Activated CD4-positive, alpha-beta T cell treated with anti-CD3 and anti-CD28 coated beads, Interleukin-2, amount 50 U/mL, for 4 hours (primary cell): ENCODE measurements at places on chromosomes 1 and 21.

DNA sequence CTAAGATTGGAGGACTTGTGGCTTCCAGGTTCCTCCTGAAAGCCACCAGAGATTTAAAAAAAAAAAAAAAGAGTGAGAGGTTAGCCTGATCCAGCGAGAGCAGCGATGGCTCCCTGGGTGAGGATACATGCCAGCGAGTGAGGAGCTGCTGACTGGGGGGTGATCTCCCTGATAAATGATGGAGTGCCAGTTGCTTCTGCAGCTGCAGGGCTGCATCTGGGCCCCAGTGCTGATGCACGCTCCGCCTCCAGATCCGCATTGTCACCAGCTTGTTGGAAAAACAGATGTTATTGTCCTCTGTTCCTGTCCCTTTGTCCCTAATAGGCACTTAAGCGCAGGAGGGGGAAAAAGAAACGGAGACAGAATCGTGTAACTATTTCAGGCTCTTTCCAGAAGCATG, 28.6 kb downstream of the UBIAD1 start:
- DNase-seq: no peak

- DNase-seq: no peak
These were observed 85.3 kb downstream of the CDC7 start for GRCh38 chr1:91585982-91586381.

GRCh38 chr1:235992868-235993267, 72.0 kb downstream of the NID1 start:
- DNase-seq: no peak

DNA sequence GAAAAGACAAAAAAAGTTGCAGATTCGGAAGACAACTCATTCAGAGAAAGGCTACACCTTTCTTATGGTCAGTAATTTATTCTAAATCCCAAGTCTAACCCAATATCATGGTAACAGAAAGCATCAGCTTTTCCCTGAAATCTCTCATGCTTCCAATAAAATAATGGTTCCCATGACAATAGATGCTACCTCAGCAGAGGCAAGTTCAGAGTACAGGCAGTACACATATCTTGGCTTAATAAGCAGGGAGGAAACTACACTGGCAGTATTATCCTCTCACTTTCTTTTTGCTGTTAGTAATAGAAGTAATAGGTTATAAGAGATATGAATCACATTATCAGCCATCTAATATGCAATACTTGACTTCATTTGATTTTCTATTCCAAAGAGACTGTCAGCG, 137.1 kb downstream of the DPYD start:
- DNase-seq: no peak

GRCh38 chr1:8174807-8175206, 143.1 kb upstream of the SLC45A1 start:
- no peak for DNase-seq
